Gastrocnemius medialis (tissue), 4 donors: ENCODE measurements at places on chromosomes 6 and 20.

- DNase-seq: no peak
These were observed 183.6 kb downstream of the COL9A1 start for GRCh38 chr6:70119218-70119835.

- DNase-seq: no peak
These were observed 35.0 kb downstream of the BTBD9 start for GRCh38 chr6:38604700-38605099.

GRCh38 chr6:163419413-163420288, 5.1 kb downstream of the QKI start:
- DNase-seq: no peak

GRCh38 chr20:23133560-23133998, 47.5 kb upstream of the CD93 start:
- DNase-seq: peak; percentile 6

- DNase-seq: no peak
These were observed 614.5 kb downstream of the PKHD1 start for GRCh38 chr6:51472745-51473487.

- no peak for DNase-seq
These were observed 973.1 kb upstream of the DEFB115 start for GRCh38 chr20:30284281-30284905.

GRCh38 chr6:111242452-111242851, 155.1 kb downstream of the SLC16A10 start:
- no peak for DNase-seq

GRCh38 chr6:31922942-31923341, 4.6 kb upstream of the C2 start:
- no peak for DNase-seq

DNA sequence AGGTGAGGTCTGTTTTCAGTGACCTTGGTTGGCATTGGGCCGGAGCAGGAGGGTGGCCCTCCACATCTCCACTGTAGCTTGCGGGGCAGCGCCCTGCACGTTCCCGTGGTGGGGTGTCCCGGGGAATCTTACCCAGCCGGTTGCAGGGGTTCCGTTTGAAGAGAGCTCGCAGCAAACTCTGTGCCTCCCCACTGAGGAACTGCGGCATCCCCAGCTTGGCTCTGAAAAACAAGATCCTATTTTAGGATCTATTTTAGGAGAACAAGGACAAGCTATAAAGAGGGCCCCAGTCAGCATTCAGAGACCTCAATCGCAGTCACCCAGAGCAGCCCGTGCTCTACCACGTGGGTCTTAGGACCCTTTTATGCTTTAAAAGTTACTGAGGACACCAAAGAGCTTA, 97.8 kb downstream of the RAMACL start:
- DNase-seq: peak; percentile 10

GRCh38 chr20:48630342-48631075, 197.3 kb downstream of the PREX1 start:
- no peak for DNase-seq

DNA sequence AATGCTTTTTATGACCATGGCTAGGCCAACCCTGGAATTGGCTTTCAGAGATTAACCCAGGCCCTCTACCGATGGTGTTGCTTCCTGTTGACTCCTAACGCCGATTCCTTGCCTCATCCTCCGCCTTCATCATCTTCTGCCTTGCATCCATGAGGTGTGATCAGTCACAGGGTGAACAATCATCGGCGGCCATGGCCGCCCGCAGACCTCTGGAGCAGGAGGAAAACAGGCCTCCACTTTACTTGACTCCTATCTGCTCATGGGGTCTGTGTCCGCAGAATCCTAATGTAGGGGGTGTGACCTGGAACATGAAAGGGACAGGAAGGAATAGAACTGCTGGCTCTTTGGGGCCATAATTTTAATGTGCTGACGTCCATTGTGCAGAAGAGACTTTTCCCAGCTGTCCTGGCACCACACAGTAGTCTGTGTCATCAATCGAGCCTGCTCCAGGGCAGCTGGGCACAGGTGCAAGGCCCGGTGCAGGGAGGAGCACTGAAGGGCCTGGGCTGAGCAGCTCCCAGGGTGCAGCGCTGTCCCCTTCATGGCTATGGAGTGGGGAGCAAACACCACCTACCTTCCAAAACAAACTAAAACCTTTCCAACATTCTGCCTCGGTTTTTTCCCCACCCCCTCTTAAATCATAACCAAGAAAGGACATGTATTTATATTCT, 8.0 kb downstream of the SLC22A3 start:
- DNase-seq: no peak

GRCh38 chr20:34001378-34001777, 7.7 kb downstream of the RALY start:
- no peak for DNase-seq

DNA sequence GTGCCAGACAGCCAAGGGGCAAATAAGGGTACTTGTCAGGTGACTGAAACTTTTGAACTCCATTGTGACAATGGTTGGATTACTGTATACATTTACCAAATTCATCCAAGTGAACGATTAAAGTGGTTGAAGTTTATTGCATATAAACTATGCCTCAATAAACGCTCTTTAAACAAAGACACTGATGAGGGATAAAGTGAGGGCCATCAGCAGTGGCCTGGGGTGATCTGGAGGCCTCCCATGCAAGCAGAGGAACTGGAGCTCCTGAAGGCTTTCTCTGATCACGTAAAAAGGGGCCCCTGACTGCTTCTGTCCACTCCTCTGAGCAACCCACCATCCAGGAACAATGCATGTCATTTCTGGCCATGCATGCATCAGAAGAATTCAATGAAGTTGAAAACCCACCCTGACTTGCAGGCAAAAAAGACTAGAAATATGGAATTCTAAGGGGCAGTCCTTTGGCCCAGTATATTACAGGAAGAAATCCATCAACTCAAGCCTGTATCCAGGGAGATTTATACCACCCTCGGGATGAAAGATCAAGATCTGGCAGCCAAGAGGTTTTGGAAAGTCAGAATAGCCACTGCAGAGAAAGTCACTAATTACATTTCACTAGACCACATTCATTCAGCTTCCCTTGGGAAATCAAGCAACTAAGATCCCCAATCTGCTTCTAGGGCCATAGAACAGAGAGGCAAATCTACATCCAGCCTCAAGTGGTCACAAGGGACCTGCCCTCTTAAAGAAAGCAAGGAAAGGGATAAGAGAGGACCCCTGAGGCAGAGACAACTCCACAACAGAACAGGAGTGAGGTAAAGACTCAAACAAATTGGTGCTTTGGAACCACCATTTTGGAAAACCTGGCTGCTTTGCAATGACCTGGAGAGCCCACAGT, 31.7 kb upstream of the RAB22A start:
- no peak for DNase-seq

DNA sequence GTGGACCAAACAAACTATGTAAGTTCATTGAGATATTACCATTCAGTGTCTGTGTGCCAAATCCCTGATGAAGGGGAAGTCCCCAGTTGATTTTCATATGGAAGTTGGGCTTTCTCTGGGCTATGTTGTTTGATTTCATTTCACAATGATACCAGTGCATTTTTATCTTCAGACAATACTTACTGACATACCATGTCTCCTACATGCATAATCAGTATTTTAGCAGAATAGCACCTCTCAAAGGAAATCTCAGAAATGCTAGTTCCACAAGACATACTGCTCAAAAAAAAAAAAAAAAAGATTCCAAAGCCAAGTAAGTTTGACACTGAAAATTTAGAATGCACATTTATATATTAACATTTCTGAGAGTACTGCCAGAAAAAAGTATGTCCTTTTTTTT, 168.8 kb upstream of the RNF217 start:
- DNase-seq: no peak

DNA sequence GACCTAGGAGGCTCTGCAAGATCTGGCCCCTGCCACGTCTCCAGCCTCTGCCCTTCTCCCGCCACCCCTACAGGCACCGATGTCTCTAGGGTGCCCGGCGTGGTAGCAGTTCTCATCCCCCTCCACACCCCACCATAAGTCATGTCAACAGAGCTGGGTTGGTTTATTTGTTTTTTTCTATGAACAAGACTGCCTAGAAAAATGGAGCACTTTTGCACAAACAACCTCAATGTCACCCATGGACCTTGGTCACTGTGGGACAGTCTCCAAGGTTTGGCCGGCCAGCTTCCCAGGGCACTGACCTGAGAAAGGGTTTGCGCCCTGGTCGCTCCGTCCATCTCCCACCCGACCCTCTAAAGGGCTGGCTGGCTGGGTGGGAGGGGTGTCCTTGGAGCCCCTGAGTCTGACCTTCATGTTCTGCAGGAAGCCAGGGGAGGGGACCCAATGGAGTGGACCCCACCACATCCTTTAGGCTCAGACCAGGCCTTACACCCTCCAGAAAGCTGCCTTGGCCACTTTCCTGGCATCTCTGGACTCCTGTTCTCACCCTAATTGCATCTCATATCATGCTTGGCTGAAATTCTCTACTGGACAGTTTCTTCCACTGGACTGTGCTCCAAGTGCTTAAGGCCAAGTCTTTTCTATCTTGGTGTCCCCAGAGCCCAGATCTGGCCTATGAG, 104.8 kb upstream of the PTPN1 start:
- no peak for DNase-seq

DNA sequence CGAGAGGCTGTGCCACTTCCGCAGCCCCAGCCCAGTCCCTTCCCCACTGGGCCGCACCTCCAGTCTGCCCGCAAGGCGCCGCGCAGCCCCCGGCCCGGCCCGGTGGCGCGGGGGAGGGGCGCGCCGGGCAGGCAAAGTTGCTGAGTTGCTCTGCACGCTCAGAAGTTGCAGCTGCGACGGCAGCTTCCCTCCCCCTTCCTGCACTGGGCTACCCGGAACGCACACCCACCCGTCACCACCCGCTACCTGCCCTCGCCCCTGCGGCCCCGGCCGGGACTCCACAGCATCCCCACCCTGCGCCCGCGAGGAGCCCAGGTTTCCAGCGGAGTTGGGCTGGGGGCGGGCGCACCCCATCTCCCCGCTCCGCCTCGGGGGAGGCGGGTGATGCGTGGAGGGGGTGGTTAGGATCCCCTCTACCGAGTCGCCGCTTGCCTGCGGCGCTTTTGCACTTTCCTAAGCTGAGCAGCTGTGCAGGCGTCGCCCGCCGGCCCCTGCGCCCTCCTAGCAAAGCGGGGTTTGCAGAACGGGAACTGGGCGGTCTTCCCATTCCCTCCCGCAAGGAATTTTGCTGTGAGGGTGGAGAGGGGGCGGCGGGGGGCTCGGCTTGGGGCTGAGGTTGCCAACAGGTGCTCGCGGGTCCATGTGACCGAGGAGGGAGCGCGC, 55.9 kb upstream of the RREB1 start:
- DNase-seq: peak; percentile 35

DNA sequence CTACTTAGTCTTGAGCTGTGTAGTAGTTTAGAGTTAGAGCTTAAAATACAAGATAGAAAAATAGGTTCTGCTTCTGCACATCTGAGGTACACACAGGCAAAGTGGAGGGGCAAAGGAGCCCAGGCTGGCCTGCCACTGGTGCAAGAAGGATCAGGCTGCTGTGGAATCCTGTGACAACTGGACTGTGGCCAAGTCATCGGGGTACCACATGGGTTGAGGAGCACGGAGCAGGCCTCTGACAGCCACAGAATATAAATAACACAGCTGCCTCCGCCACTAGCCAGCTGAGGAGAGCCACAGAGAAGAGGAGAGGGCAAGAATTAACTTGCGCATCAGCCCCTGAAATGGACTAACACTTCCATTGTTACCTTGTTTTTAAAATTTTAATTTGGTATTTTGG, 206.0 kb upstream of the MARCKS start:
- peak; percentile 19 for DNase-seq

GRCh38 chr20:41191562-41192500, 54.5 kb downstream of the PLCG1 start:
- no peak for DNase-seq

- DNase-seq: no peak
These were observed 37.1 kb upstream of the TFAP2A start for GRCh38 chr6:10451828-10452509.

- DNase-seq: no peak
These were observed 228.2 kb downstream of the MYLK4 start for GRCh38 chr6:2522521-2522920.

DNA sequence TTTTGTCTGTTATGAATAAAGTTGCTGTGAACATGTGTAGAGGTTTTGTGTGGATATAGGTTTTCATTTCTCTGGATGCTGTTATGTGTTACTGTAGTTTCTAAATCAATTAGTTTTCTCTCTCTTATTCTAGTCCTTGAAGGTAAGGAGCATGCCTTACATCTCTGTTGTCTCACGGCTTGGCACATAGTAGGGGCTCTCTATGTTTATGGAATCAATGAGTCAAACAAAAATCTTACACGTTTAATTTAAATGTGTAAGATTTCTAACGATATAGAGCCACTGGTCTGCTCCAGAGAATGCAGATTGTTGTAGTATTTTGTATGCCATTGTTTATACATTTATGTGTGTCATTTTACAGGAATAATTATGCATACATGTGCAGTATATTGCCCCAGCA, 15.3 kb upstream of the DHX35 start:
- no peak for DNase-seq

GRCh38 chr20:54173653-54174456, at the start of gene CYP24A1:
Gene CYP24A1 (minus strand): TSS chr20:54173986. CDS start chr20:54173579, 407 bp downstream.
- DNase-seq: no peak

GRCh38 chr20:54794110-54794509, 318.7 kb downstream of the DOK5 start:
- DNase-seq: no peak

- no peak for DNase-seq
These were observed 2.8 kb upstream of the RBPJL start for GRCh38 chr20:45303586-45304463.

DNA sequence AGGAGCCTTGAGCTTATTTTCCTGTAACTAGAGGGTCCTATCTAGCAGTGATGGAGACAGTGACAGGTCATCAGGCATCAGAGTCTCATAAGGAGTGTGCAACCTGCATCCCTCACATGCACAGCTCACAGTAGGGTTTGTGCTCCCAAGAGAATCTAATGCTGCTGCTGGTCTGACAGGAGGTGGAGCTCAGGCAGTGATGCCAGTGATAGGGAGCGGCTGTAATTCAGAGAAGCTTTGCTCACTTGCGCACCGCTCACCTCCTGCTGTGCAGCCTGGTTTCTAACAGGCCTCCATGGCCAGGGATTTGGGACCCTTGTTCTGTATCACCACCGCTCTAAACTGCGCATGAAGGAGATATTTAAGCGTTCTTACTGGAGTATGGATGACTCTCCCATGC, 5.3 kb downstream of the KIF25 start:
- no peak for DNase-seq

- DNase-seq: peak; percentile 56
These were observed 55.4 kb downstream of the RIPOR3 start for GRCh38 chr20:50635676-50636600.

DNA sequence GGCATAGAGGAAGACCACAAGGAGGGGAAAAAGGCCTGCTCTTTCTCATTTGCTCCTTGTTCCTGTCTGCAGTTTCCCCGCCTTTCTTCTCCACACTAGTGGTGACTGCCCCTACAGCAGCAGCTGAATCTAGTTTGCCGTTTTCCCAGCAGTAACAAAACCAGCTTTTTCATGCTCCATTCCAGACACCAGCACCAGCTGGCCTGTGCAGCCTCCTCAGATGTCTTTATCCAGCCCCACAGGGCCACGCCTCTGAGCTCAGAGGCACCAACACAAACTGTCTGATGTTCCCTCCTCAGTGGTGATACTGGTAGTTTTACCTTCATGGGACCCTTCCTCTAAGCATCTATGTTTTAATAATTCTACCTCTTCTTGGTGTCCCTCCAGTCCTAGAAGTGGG, 70.4 kb upstream of the SLC24A3 start:
- no peak for DNase-seq

GRCh38 chr20:20624914-20625313, 87.5 kb downstream of the RALGAPA2 start:
- no peak for DNase-seq
